Thoracic aorta (tissue), 2 donors: ENCODE measurements at places on chromosomes 7 and 10. TPM values are rescaled to one million over a fixed set of nuclear protein-coding genes. Genes with fewer than 3 reads are reported as not detected.

Gene FRAT1
- 11.6 TPM for total RNA-seq

Gene PALS2
- 21.1 TPM for total RNA-seq

Gene PPIA
- 1,002 TPM for total RNA-seq

Gene SMC3
- 19.8 TPM for total RNA-seq

Gene TIMM23B
- total RNA-seq = 22.7 TPM

Gene TACC2
- total RNA-seq = 71.0 TPM

DNA sequence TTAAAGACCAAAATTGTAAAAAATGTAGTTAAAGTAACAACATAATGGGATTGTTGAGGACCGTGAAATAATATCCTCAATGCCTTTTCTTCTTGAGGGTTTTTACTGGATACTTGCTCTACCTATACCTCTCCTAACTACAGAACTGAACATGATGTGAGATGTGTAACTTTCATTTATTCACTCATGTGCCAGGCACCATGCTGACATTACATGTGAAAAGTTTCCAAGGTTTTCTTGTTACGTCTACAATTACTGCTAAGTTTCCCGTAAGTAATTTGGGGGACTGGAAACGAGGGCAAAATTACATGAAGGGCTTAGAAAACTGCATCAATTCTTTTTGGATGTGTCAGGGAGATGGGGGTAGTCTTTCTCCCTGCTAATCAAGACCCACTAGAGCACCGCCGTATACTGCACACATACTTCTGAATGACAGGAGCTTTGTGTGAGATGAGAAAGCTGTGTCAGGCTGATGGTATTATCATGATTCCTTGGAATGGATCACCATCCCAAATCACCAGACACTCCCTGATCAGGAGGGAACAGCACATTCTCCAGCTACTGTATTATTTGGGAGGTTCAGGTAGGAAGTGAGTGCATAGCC, 41.8 kb downstream of the PTPRZ1 start:
- no peak overlapping the region for H3K4me3 ChIP-seq
- no peak for DNase-seq
- H3K27me3 ChIP-seq = no peaks in the 10 kb centered on the region
- no peaks in the 10 kb centered on the region for H3K36me3 ChIP-seq
- H3K27ac ChIP-seq = no peak overlapping the region

DNA sequence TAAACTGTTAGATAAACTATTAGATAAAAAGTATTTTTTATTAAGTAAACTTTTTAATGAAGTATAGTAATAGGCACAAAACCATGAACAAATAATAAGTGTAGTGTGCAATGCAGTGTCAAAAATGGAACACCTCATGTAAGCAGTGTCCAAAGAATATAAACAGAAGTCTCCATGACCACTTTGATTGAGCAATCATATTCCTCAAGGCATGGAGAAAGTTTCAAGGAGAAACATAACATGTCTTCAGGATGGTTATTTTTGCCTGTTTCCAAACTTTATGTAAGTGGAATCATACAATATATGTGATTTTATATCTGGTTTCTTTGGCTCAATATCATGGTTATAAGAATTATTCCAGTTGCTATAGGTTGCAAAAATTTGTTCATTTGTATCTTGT, 6.1 kb upstream of the RELN start:
- H3K4me1 ChIP-seq = no peaks in the 10 kb centered on the region
- no peaks in the 10 kb centered on the region for H3K27me3 ChIP-seq
- no peak overlapping the region for H3K27ac ChIP-seq
- DNase-seq = no peak
- H3K4me3 ChIP-seq = no peak overlapping the region

GRCh38 chr7:24751484-24751883, 5.8 kb downstream of the GSDME start:
- DNase-seq = no peak
- H3K27ac ChIP-seq = no peak overlapping the region
- H3K4me3 ChIP-seq = no peak overlapping the region
- H3K27me3 ChIP-seq = no peaks in the 10 kb centered on the region
- H3K36me3 ChIP-seq = no peaks in the 10 kb centered on the region
- H3K4me1 ChIP-seq = no peaks in the 10 kb centered on the region

GRCh38 chr7:38831259-38831996, 77.6 kb downstream of the VPS41 start:
- no peak overlapping the region for H3K27ac ChIP-seq
- no peaks in the 10 kb centered on the region for H3K27me3 ChIP-seq
- H3K4me1 ChIP-seq = peaks cover 5% of the 10 kb centered on the region
- no peak for DNase-seq
- H3K4me3 ChIP-seq = no peak overlapping the region
- no peaks in the 10 kb centered on the region for H3K36me3 ChIP-seq

DNA sequence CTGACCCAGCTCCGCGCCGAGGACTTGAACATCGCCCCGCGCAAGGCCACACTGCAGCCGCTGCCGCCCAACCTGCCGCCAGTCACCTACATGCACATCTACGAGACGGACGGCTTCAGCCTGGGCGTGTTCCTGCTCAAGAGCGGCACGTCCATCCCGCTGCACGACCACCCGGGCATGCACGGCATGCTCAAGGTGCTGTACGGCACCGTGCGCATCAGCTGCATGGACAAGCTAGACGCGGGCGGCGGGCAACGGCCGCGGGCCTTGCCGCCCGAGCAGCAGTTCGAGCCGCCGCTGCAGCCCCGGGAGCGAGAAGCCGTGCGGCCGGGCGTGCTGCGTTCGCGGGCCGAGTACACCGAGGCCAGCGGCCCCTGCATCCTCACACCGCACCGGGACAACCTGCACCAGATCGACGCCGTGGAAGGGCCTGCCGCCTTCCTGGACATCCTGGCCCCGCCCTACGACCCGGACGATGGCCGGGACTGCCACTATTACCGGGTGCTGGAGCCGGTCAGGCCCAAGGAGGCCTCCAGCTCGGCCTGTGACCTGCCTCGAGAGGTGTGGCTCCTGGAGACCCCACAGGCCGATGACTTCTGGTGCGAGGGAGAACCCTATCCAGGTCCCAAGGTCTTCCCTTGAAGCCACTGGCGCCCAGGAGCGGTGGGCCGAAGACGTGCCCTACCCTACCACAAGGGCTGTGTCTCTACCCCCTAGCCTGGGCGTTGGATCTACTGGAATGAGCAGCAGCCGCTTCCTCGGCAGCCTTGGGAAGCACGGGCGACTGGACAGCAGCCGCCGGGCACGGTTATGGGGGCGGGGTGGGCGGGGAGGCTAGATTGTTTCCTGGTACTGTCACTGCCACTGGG, 945 bp downstream of the ADO start:
- peaks cover 13% of the 10 kb centered on the region for H3K4me1 ChIP-seq
- H3K27ac ChIP-seq = peak overlapping the region; percentile 92
- no peaks in the 10 kb centered on the region for H3K36me3 ChIP-seq
- H3K27me3 ChIP-seq = no peaks in the 10 kb centered on the region
- DNase-seq = no peak

DNA sequence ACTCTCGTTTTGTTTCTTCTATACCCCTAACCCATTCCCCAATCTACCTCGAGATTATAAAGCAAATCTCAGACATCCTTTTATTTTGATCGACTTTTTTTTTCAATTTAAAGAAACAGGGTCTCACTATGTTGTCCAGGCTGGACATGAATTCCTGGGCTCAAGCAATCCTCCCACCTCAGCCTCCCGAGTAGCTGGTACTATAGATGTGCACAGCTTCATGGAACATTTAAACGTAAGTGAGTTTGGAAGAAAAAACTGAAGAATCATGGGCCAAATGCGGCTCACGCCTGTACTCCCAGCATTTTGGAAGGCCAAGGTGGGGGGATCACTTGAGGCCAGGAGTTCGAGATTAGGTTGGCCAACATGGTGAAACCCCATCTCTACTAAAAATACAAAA, 96.0 kb downstream of the UPF2 start:
- no peak overlapping the region for H3K27ac ChIP-seq
- DNase-seq = no peak
- H3K36me3 ChIP-seq = peaks cover 6% of the 10 kb centered on the region
- H3K27me3 ChIP-seq = no peaks in the 10 kb centered on the region
- no peaks in the 10 kb centered on the region for H3K4me1 ChIP-seq
- no peak overlapping the region for H3K4me3 ChIP-seq

GRCh38 chr7:70415179-70415972, 716.6 kb upstream of the GALNT17 start:
- no peaks in the 10 kb centered on the region for H3K27me3 ChIP-seq
- no peaks in the 10 kb centered on the region for H3K4me1 ChIP-seq
- DNase-seq = no peak
- no peak overlapping the region for H3K4me3 ChIP-seq

GRCh38 chr7:44398511-44398911, 73.1 kb upstream of the CAMK2B start:
- H3K4me3 ChIP-seq = no peak overlapping the region
- no peak for DNase-seq
- H3K27me3 ChIP-seq = no peaks in the 10 kb centered on the region
- H3K4me1 ChIP-seq = no peaks in the 10 kb centered on the region
- H3K27ac ChIP-seq = no peak overlapping the region

DNA sequence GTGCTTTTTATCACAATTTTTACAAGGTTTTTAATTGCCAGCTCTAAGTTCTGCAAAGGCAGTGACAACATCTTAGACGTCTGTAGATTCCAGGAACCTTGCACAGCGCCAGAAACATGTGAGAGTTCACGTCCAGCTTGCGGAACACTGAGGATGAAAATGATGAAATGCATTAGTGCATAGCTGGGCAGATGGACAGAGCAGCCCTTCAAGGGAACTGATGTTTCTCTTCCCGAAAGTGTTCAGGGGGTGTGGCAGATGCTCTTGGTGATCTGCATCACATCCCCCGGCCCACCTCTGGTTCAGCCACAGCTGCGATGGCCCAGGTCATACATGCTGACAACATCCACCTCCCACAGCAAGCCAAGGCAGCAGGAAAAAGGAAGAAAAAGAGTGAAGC, 40.9 kb downstream of the ITIH5 start:
- no peak overlapping the region for H3K27ac ChIP-seq
- no peaks in the 10 kb centered on the region for H3K36me3 ChIP-seq
- no peak overlapping the region for H3K4me3 ChIP-seq
- peaks cover 8% of the 10 kb centered on the region for H3K4me1 ChIP-seq

- DNase-seq = no peak
- H3K27ac ChIP-seq = no peak overlapping the region
- no peaks in the 10 kb centered on the region for H3K27me3 ChIP-seq
- no peaks in the 10 kb centered on the region for H3K36me3 ChIP-seq
- H3K4me3 ChIP-seq = no peak overlapping the region
- H3K4me1 ChIP-seq = no peaks in the 10 kb centered on the region
Observed at GRCh38 chr10:124294811-124295770, 123.6 kb downstream of the OAT start.

DNA sequence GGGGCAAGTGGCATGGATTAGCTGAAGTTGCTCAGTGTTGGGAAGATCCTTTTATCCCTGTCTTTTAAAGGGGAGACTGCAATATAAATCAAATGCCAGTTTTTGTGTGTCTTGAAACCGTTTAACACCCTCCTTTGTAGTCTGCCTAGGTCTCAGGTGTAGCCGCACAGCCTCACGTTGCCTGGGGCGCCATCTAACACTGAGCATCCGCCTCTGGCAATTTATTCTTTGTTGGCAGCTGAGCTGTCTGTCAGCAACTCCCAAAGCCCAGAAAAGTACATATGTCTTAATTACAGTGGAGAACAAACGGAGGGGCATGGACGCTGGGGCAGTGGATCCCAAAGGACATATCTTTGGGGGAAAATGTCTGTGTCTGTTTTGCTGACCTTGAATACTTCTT, 254.7 kb downstream of the STK31 start:
- H3K4me3 ChIP-seq = no peak overlapping the region
- no peaks in the 10 kb centered on the region for H3K4me1 ChIP-seq
- no peaks in the 10 kb centered on the region for H3K36me3 ChIP-seq
- DNase-seq = no peak

DNA sequence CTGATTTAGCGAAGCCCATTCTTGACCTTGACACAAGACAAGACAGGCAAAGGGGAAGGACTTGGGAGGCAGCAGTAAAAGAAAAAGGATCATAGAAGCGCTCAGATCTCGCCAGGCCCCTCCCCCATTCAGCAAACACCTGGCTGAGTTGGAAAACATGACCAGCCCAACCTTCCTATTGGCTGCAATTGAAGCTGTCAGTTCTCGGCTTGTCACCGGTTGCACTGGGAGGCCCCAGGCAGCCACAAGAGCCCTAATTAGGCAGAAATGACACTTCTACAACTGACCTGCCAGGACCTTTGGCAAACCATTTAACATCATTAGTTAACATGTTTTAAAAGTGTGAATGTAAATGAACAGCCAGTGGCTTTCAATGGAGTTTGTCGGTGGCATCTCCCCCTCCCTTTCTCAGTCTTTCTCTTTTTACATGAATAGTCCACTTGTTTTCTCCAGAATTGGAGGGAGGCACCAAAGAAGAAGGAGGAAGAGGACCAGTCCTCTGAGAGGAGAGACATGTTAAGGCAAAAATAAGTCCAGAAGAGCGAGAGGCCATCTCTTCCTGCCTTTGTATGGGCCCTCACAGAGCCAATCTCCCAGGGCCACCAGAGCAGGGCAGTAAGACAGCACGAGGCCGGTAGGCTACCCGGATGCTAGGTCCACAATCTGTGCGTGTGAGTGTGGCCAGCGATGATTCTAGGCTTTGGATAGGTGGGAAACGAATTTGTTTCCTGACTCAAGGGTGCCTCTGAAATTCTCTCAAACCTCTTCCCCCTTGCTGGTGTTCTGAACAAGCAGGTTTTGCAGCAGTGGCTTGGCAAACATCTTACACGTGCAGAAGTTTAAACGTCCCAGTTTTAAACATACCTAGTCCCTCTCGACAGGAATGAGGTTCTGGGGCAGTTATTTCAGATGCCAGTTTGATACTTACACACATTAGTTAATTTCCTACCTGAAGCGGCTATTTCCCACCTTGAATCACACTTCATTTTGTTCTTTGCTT, 15.0 kb upstream of the ENO4 start:
- H3K4me1 ChIP-seq = no peaks in the 10 kb centered on the region
- H3K36me3 ChIP-seq = no peaks in the 10 kb centered on the region
- H3K4me3 ChIP-seq = no peak overlapping the region
- no peak for DNase-seq

GRCh38 chr7:22386206-22386858, 29.4 kb upstream of the RAPGEF5 start:
- H3K4me3 ChIP-seq = no peak overlapping the region
- H3K4me1 ChIP-seq = no peaks in the 10 kb centered on the region
- H3K27me3 ChIP-seq = no peaks in the 10 kb centered on the region
- DNase-seq = no peak
- no peaks in the 10 kb centered on the region for H3K36me3 ChIP-seq
- no peak overlapping the region for H3K27ac ChIP-seq

- DNase-seq = no peak
- H3K27ac ChIP-seq = no peak overlapping the region
- H3K36me3 ChIP-seq = no peaks in the 10 kb centered on the region
- H3K4me3 ChIP-seq = no peak overlapping the region
- no peaks in the 10 kb centered on the region for H3K4me1 ChIP-seq
Observed at GRCh38 chr10:114893251-114893650, 44.7 kb upstream of the TRUB1 start.

DNA sequence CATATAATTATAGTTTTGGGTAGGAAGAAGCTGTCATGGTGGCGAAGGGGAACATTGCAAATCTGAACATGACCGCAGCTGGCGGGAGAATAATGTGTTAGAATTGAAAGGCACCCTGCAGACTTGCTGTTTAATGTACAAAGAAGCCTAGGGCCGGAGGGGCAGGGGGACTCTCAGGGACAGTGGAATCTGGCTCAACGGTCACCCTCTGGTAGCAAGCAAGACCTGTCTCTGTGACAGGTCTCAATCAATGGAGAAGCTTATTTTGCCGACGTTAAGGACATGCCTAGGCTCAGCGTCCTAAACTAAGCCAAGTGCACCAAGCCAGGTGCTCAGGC, 177.3 kb downstream of the NSUN6 start:
- H3K27ac ChIP-seq = peak overlapping the region; percentile 71
- no peak for DNase-seq
- no peaks in the 10 kb centered on the region for H3K36me3 ChIP-seq
- H3K4me3 ChIP-seq = peak overlapping the region; percentile 37
